ENCODE measurements at places on chromosomes 1 and 21.

GRCh38 chr1:153561466-153561985, 4.1 kb downstream of the S100A2 start:
- DNase-seq = no peak

GRCh38 chr1:151314137-151314875, 12.9 kb downstream of the PI4KB start:
- DNase-seq = no peak

DNA sequence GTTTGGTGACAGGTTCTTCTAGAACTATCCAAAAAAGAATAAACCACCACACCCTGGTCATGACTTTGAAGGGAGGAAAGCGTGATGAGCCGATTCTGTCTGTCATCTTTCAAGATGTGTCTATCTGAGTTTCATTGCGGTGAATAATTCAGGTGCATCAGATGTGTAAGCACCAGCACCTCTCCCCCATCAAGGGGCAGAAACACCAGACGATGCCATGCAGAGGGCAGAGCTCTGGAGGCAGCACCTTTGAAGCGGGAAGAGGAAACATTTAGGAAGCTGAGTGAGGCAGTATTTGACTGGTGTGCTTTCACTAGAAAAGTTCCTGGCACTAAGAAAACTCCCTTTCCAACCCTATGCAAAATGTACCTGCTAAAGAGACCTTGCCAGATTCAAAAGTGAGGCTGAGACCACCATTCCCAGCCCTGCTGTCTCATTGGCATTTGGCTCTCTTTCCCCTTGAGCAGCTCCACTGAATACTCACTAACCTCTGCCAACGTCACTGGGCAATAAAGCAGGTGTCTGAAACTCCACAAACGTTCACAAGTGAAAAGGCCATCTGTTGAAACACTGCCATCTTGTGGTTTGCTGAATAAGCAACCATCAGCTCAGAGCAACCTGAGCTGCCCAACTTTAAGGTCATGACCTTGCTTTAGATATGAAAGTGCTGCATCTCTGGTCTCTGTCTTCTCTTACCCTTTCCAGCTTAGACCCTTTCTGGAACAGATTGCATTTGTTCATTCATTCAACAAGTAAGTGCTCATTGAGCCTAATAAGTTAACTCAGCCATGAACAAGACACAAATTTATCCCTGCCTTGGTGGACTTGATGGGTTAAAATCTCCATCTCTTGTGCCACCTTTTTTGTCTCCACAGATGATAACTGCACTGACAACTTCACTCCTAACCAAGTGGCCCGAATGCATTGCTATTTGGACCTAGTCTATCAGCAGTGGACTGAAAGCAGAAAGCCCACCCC, 228.6 kb downstream of the PAPPA2 start:
- DNase-seq = no peak

- DNase-seq = no peak
Measured at GRCh38 chr1:232328486-232329102, 301.3 kb downstream of the SIPA1L2 start.

GRCh38 chr1:201468501-201468843, 516 bp downstream of the PHLDA3 start:
- DNase-seq = no peak

DNA sequence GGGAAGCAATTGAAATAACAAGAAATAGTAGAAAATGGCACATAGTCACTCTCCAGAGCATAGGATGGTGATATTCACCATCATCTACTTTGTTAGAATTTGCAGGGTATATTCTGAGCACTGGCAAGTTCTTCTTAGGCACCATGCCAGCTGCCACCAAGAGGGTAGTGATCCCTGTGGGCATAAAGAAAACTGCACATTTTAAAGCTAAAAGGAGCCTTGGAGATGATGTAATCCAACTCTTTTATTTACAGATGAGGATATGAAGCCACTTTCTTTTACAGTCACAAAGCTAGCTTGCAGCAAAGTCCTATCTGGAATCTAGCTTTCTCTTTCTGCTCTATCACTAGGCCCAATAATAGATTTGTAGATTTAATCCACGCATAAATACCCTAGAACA, 69.0 kb downstream of the PTGER3 start:
- no peak for DNase-seq

DNA sequence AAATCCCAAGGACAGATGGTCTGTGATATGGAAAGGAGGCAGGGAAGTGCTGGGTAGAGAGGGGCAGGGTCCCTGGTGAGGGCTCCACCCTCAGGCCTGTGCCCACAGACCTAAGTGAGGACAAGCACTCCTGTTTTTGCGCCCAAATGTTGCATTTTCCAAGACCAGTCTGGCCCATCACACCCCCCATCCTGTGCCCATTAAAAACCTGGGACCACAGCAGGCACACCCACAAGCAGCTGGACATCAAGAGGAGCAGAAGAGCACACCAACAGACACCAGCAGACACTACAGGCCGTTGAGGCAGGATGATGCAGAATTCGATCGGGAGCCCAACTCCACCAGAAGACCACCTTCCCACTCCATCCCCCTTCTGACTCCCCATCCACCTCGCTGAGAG, 72.8 kb downstream of the DMRTA2 start:
- DNase-seq = no peak

DNA sequence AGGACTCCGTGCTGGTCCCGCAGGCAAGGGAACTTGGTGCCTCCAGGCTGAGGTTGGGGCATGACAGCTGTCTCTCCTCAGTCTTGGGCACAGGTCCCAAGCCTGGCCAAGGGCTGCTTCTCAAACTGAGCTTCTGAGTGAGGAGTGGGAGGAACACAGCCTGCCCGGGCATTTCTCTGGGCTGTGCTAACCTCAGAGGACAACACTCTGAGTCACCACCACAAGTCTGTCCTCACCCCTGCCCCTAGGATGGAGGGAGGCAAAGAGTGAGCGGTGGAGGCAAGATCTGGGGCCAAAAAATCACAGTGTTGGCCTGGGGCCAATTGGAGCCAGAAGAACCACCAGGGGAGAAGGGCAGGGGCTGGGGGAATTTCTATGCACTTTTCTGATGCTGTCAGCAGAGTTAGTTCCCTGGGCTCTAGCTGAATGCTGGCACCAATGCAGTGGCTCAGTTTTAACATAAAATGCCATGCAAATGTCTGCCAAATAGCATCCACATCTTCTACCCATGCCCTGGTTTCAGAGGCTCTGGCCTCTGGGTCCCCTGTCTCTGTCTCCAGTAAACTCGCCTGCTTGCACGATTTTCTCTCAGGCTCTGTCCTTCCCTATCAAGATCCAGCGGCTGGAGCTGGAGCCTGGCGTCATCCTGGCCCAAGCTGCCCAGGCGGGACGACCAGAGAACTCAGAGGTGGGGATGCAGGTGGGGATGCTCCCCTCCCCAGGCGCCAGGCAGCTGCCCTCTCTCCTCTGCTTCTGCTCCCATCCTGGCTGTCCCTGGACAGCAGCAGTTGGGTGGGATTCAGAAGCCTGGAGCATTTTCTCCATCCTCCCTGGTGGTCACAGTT, 11.0 kb upstream of the CDK18 start:
- no peak for DNase-seq

DNA sequence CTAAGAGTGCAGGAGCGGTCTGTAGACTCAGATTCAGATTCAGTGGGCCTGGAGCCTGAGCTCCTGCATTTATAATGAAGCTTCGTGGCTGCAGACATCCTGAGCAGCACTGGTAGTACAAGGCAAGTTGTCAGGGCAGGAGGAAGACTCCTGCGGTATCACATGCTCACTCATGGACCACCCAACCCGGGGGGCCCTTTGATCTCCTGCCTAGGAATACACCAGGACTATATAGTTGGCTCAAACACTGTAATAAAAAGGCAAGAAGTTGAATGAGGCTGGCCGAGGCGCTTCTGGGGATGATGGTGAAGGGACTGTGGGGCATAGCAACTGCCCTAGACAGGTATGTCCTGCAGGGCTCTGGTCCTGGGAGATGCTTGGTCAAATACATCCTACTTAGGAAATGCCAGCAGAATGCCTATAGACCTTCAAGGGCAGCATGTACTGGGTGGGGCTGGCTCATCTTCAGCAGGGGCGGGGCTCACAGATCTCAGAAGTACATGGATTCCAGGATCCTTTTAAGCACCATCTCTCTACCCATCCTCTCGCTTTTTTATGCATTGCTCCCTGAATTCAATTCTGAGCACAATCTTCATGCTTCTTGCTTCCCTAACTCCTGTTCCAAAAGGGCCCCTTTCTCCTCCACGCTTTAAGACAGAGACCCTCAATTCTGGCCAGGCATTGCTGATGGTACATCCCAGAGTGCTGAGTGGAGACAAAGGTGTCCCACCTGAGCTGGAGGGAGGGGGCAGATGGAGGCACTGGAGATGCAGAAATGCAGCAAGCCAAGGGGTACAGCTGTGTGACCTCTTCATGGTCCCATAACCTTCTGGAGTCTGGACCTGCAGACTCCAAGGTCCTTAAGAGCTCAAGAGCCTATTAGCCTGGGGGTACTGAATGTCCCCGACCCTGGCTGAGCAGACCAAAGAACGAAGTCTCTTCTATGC, 2.1 kb upstream of the RAP1GAP start:
- no peak for DNase-seq

DNA sequence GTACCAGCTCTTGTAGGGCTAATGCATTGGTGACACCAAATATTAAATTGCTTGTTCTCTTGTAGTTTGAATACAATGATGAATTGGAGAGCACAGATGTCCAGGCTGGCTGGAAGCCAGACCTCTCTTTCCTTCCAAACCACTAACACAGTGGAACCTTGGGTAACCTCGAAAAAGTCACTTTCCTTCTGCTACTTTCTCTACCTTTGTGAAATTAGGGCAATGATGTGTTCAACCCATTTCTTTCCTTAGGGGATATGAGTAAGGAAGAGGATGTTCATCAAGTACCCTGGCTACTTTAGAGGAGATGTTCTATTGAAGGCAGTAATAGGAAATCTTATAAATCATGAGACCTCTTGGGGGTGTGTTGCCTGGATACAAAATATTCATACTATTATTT, 55.7 kb downstream of the XCL2 start:
- DNase-seq = no peak

DNA sequence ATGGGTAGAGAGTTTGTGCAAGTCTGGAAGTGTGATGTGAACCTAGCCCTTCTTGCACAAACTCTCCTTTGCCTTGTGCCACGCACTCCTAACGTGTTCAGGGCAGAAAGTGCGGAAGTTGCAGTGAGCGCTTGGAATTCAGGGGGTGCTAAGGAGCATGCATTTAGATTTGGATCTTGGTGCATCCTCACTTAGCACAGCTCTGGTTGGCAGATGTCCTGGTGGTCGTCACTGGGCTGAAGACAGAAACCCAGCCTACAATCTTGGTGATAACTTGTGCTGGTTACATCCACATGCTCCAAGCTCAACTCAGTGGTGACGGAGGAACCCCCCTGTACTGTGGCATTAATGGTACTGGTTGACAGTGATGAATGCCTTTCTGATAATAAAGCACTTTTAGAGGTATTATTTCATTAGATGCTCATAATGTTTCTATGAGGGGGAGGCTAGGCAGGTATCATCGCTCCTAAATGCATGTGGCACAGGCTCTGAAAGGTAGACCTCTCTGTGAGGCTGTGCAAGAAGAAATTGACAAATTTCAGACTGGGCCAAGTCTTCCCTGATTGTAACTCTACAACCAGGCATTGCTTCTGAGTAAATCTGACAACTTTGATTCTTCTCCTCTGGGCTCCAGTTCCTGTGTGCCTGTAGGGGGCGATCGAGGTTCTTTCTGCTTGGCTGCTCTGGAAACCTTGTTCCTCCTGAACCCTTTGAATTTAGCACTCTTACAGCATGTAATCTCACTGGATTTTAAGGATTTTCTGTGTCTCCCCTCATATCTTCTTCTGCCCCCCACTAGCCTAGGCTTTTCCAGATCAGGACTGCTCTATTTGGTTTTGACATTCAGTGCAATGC, 40.6 kb downstream of the MAPKAPK2 start:
- no peak for DNase-seq

DNA sequence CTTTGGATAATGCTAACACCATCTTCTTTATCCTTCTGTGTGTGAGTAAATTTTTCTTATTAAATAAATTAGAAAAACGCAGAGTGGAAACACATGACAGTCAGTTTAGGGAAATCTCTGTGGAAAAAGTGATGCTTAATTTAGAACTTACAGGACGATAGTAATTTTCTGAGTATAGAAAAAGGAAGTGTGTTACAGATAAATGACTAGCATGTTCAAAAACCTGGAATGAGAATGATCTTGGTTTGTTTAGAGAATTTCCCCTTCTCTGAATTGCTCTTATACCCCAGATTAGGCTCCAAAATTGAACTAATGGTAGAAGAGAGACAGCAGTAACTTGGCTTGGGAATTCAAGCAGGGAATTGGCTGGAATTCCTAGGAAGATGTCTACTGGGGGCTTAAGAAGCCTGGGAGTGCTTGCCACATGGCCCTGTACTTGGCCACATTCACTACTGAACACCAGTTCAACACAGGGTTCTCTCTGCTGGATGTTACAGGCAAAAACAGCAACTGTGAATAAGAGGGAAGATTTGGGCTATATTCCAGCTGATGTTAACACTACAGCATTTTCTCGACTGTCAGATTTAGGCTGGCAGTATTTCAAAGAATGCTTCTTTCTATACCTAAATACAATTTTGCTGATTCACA, 1004.2 kb downstream of the TTLL7 start:
- no peak for DNase-seq

GRCh38 chr1:67429528-67430357, 459 bp downstream of the SERBP1 start:
- peak; percentile 30 for DNase-seq

- no peak for DNase-seq
Measured at GRCh38 chr1:221098471-221099405, 219.5 kb downstream of the HLX start.

DNA sequence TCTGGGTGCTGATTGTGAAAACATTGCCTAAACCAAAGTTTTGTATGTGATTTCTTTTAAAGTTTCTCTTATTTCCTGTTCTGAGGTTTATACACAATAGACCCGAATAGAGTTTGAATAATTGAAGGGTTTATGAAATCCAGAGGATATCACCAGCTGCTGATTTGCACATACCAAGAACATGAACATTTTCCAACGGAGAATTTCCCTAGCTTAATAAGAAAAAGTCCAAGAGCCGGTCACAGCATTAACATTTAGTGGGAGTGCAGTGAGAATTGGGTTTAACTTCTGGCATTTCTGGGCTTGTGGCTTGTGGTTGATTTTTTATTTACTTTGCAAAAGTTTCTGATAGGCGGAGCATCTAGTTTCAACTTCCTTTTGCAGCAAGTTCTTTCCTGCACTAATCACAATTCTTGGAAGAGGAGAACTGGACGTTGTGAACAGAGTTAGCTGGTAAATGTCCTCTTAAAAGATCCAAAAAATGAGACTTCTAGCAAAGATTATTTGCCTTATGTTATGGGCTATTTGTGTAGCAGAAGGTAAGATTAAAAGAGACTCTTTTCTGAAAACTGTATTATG, at the start of gene CFH:
CFH (plus strand) TSS at position 407 of the 579 bp plus-strand sequence; CDS start at position 482, 75 bp downstream.
- DNase-seq = no peak

- no peak for DNase-seq
Measured at GRCh38 chr1:162349635-162350330, 26.9 kb downstream of the SPATA46 start.

- DNase-seq = no peak
Measured at GRCh38 chr1:108644984-108645383, 15.9 kb downstream of the HENMT1 start.

- no peak for DNase-seq
Measured at GRCh38 chr1:229221106-229222019, 49.5 kb upstream of the RAB4A start.

DNA sequence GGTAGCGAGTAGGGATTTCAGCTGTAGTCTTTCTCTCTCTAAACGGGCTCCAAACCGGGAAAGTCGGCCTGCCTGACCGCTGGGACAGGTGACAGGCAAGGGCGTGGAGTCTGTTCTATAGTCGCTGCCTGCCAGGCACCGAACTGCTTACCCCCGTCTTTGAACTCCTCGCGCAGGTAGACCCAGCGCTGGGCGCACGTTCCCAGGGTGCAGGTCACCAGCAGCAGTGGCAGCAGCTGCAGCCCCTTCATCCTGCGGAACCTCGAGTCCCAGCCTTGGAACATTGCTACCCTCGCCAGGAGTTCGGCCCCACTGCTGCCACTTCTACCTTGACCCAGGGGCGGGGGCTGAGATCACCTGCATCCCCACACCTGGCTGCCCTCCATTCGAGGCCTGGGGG, 22.2 kb upstream of the OSBPL9 start:
- DNase-seq = no peak
